CD14-positive monocyte (primary cell): ENCODE measurements at places on chromosomes 11 and 22.

DNA sequence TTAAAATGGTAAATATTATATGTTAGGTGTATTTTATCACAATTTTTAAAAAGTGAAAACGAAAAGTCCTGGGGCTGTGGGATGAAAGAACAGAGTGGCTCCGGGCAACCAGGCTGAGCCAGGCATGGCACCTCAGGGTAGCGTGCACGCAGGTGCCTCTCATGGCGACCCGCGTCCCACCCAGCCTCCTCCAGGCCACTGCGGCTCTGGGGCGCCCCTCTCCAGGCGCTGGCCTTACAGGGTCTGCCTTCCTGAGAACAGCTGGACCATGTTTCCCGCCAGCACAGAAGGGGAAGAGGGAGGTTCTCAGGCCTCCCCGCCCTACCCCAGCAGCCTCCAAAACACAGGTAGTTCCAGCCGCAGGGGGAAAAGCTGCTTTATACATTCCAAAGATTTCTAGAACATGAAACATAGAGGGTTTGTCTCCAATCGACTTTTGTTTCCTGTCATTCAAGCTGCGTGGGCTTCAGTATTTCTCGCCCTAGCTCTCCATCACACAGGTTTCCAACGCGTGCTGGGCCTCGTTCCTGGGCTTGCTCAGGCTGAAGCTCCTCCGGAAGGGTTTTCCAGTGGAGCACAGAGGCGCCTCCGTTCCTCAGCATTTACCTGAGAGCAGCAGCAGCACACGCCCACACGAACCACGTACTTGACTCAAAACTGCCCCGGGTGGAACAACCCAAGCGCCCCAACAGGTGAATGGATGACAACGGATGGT is 10.5 kb downstream of the EHD1 start:
- DNase-seq, result no peak

GRCh38 chr22:29457730-29458129 is 19.3 kb downstream of the RFPL1 start:
- DNase-seq, result peak; percentile 14

DNA sequence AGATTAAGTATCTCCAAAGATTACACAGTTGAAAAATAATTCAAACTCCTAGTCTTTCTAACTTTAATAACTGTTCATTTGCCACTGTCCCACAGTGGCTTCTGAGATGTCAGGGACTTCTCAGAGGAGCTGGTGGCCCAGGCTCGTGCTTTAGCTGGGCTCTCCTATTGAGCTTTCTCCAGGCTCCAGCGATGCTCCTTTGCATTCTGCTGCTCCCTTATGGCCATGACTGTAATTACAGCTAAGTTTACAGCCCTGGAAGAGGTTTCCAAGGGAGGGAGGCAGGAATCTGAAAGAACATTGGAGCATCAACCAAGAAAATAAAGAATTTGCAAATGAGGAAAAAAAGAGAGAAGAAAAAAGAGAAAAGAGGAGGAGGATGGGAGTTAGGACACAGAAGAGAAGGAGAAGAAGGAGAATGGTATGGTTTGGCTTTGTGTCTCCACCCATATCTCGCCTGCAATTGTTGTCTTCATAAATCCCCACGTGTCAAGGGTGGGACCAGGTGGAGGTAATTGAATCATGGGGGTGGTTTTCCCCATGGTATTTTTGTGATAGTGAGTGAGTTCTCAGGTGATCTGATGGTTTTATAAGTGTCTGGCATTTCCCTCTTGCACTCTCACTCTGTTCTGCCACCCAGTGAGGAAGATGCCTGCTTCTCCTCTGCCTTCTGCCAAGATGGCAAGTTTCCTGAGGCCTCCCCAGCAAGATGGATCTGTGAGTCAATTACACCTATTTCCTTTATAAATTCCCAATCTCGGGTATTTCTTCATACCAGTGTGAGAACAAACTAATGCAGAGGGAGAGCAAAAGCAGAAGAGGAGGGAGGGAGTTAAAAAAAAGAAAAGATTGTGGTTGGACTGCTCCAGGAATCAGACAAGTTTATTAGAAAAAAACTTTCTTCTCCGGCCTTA is 857.0 kb downstream of the KCNA4 start:
- no peak for DNase-seq

DNA sequence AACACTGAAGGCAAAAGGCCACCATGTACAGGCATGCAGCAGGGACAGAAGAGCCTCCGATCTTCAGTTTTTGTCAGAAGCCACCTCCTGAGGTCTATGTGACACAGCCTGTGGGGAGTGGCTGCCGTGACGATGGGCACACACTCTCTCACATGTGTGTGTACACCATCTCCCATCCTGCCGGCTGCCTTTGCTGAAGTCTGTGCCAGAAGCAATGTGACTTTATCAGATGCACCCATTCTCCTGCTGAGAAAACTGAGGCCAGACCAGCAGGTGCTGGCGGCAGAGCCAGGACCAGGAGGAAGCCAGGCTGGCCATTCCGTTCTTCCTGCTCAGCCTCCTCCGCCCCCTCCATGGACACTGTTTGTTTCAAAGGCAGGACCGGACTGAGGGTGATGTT is 16.7 kb downstream of the SHANK2 start:
- DNase-seq, result no peak

GRCh38 chr22:20156611-20157429 is 6.0 kb upstream of the CCDC188 start:
- peak; percentile 66 for DNase-seq

- DNase-seq, result no peak
These were observed 36.3 kb upstream of the ME3 start for GRCh38 chr11:86708669-86709068.

DNA sequence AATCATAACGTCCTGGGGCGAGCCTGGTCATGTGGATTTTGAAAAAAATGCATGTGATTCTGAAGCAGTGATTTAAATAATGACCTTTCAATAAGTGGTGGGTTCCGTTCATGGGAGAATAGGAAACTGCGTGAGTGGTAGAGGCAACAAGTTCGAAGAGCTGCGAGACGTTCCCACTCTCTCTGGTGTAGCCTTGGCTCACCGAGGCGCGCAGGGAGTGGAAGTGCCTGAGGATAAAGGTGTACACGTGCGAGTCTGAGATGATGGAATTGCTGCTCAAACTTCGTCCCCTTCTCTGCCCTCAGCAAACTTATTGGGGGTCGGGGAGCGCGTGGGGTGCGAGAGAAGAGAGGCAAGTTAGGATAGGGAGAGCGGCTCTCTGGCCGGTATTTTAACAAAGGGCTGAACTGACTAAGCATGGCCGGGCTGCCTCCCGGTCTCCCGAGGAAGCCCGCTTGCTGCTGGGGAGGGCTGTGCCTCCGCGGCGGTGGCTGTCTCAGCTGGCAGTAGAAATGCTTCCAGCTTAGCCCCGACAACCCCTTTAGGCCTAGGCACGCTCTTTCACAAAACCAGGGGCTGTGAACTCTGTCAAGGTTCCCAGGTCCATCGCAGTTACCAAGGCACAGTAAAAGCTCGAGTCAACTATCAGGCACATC is 875 bp upstream of the STT3A start:
- peak; percentile 64 for DNase-seq

GRCh38 chr11:22479971-22480720 is 142.0 kb downstream of the SLC17A6 start:
- no peak for DNase-seq

GRCh38 chr11:61075891-61076290 is 26.4 kb upstream of the CD5 start:
- no peak for DNase-seq
